ENCODE measurements at places on chromosomes 3 and 15.

- no peak for DNase-seq
Observed at GRCh38 chr3:59107856-59108815, 58.3 kb upstream of the CFAP20DC start.

- no peak for DNase-seq
Observed at GRCh38 chr3:10910367-10910766, 82.2 kb upstream of the SLC6A1 start.

GRCh38 chr15:56844892-56845291 is 73.6 kb upstream of the TCF12 start:
- no peak for DNase-seq

DNA sequence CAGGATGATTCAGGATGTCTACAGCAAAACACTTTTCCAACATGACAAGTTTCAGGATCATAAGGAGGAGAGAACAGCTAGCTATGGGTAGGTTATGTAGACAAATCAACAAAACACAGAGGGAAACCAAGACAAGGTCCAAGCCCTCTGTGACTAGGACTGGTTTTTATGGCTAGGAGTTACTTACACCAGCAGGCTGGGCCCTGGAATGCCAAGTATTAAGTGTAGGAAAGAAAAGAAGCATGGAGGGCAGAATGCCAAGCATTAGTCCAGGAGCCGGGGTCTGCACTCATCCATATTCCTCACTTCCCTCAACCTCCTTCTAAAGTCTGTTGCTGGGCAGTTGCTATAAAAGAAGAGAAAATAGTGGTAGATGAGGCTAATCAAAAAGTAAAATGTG is 35.3 kb upstream of the PPP2R3A start:
- DNase-seq = no peak

DNA sequence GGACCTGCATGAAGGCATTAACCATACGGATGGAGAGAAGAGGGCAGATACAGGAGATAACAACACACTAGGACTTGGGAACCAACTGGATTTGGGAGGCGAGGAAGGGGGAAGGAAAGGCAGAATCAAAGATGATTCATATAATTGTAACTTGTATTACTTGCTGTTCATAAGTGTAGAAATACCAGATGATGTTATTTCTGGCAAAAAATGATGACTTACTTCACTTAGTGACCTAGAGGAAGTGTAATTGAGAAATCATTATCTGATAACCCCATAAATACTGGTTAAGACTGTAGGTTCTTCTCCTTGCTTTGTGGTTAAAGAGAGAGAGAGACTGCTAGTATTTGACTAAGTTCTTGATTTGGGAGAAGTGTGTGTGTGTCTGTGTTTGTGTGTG is 50.5 kb upstream of the GK5 start:
- no peak for DNase-seq

GRCh38 chr3:22691856-22692628 is 511.1 kb upstream of the UBE2E2 start:
- no peak for DNase-seq

Data from activated CD8-positive, alpha-beta memory T cell treated with anti-CD3 and anti-CD28 coated beads, Interleukin-2, amount 10 ng/mL, durations not matched to agents 7 days and 5 days (primary cell).